ENCODE measurements at places on chromosomes 2 and 18. TPM values are rescaled to one million over a fixed set of nuclear protein-coding genes. Genes with fewer than 3 reads are reported as not detected.

Gene IL37
- not detected for total RNA-seq

Gene ANKRD30B
- total RNA-seq = not detected

- no peak for DNase-seq
Measured at GRCh38 chr2:113167962-113168340, 5.8 kb upstream of the PSD4 start.

- DNase-seq = peak; percentile 51
Measured at GRCh38 chr2:215624423-215624829, 188.6 kb upstream of the FN1 start.

- no peak for DNase-seq
Measured at GRCh38 chr2:131493199-131493968, 1.2 kb upstream of the MZT2A start.

- DNase-seq = no peak
Measured at GRCh38 chr2:60525899-60526298, 27.6 kb downstream of the BCL11A start.
